ENCODE measurements at places on chromosomes 1 and 21.

DNA sequence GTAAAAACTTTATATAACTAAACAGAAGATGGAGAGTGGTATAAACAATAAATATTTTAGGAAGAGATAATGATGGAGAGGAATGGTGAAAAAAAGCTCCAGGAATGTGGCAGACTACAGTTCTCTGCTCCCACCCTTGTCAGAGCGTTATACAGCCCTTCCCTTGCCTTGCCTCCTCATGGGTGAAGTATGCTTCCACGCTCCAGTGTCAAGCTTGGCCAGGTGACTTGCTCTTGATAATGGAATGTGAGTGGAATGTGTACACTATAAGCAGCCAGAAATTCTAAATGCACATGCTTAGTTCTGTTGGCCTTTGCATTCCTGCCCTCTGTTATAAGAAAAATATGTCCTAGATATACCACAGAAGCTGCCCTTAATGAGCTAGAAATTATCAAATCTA lies 24.7 kb upstream of the POGK start:
- no peak for DNase-seq

DNA sequence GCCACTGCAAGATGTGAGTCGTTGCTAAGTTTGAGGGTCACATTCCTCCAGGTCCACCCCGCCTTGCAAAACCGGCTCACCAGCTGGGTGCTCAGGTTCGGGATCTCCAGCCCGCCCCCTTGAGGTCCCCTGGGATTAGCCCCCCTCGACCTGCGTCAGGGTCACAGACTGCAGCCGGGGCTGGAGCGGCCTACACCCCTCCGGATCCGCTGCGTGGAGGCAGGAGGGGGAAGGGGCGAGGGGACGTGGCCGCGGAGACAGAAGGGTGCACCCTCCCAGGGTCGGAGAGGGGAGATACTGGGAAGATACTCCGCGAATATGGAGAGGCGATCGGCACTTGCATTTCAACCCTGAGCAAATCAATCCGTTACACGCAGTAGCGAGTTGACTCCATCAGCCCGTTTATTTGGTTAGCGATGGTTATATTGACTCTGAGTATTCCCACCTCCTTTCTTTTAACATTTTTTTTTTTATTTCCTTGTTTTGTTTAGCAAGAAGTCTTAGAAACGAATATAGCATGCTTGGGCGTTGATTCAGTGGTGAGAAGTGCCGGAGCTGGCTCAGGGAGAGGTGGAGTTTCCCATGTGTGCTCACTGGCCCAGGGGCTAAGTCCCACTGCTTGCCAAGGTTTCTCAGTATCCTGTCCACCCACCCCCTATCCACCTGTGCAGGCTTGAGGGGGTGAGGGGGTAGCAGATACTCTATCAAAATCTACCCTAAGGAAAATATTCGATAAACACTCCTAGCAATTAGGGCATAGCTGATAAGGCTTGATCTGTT lies 997 bp downstream of the IFNAR2 start:
- no peak for DNase-seq

- no peak for DNase-seq
Observed at GRCh38 chr21:28294051-28294450, 698.6 kb downstream of the LTN1 start.

GRCh38 chr1:84722794-84723193 lies 32.5 kb upstream of the SSX2IP start:
- DNase-seq, result no peak

GRCh38 chr1:182169203-182169602 lies 107.7 kb upstream of the ZNF648 start:
- DNase-seq, result no peak

- DNase-seq, result no peak
Observed at GRCh38 chr1:210882414-210883221, 251.3 kb downstream of the KCNH1 start.

DNA sequence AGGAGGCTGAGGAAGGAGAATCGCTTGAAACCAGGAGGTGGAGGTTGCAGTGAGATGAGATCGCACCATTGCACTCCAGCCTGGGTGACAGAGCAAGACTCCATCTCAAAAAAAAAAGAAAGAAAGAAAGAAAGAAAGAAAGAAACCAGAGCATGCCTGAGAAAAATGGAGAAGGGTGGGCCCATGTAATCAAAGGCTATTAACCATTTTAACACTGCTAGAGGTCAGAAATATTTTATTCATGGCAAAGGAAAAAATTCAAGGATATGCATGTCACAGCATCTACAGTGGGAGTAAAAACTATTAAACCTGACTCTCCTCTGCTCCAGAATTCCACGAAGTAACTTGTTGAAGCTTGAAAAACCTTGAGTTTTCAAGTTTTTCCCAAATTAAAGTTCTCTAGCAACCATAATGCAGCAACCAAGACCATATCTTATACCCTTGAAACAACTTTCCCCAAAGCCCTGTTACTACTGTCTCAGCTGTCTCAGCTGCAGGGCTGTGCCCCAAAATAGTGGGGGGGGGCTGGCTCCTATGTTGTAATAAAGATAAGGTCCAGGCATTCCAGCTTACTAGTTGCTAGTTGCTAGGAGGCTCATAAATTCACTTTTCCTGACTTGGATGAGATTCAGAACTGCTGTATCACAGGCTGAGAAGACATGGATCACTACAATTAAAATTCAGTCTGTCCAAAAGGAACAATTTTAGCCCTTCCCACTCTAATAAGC lies 112.9 kb upstream of the SOD1 start:
- no peak for DNase-seq

DNA sequence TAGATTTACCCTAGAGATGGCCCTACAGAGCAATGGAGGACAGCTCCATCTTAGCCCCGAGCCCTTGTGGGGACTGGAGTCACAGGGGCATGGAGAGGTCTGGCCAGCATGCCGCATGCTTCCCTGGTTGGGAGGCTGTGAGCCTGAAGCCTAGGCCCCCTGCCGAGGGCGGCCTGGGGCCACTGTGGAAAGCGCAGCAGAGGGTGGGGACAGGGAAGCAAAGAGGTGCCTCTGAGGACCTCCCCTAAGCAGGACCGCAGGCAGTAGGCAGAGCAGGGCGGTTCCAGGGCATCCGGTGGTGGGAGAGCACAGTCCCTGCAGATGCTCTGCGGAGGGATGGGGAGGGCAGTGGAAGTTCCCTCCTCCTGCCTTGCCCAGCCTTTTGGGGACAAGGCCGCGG lies 26.5 kb upstream of the PEF1 start:
- no peak for DNase-seq

GRCh38 chr1:2376261-2376741 lies 15.1 kb downstream of the MORN1 start:
- DNase-seq, result no peak

DNA sequence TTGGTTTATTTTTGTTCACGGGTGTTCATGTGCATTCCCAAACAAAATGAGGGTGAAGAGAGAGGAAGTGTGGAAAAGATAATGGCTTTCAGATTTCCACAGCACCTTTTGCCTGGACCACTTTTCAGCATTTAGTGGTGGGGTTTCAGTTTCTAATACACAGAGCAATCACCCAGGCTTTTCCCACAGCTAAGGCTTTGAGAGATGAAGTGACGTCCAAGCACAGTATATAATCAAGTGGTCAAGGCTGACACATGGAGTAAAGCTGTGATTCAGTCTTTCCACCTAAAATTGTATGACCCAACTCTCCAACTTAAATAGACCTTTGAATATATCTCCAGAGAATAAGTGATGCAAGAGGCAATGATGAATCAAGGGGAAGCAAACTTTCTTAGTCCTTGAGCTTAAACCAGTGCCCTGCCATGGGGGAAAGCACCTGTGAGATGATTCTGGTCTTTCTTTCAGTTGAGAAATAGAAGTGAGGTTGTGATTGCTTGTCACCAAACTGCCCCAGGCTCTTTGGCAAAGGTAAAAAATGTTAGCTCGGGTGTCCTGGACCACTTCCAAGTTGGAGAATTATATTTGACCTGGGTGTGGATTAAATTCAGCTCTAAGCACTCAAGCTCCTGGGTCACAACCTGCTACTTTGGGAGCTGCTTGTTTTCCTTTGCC lies 2.4 kb upstream of the PIK3R3 start:
- DNase-seq, result no peak

GRCh38 chr1:204619721-204620120 lies 65.8 kb downstream of the LRRN2 start:
- DNase-seq, result no peak

GRCh38 chr1:224482619-224483018 lies 48.0 kb upstream of the WDR26 start:
- DNase-seq, result no peak

DNA sequence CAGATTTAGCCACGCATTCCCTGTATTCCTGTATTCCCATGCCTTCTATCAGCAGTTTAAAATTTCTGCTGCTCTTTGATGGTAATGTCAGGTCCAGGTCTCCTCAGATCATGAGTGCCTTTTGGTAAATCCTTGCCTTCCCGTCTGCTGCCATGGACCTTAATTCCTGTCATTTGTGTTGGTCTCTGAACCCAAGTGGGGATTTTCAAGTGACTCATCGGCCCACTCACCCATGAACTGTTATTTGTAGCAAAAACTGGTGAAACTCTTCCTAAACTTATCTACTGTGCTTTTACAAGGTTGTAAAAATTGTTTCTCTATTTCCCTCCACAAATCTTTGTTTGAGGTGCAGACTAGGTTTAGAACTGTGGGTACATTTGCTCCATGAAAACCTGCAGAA lies 47.4 kb downstream of the ACTN2 start:
- no peak for DNase-seq

DNA sequence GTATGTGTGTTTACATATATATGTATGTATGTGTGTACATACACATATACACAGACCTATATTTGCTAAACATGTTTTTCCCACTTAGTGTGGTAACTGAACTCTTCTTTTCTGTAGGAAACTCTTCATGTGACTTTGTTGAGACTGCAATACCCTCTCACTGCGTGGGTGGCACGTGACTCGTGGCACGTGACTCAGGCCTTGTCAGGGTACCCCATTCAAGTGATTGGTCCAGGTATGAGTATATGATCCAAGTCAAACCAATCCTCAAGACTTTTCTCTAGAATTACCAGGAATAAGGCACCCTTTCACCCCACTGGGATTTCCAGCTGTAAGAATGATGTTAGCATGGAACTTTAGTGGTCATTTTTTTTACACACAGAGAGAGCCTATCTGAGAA lies 149.2 kb upstream of the KCNK2 start:
- no peak for DNase-seq

DNA sequence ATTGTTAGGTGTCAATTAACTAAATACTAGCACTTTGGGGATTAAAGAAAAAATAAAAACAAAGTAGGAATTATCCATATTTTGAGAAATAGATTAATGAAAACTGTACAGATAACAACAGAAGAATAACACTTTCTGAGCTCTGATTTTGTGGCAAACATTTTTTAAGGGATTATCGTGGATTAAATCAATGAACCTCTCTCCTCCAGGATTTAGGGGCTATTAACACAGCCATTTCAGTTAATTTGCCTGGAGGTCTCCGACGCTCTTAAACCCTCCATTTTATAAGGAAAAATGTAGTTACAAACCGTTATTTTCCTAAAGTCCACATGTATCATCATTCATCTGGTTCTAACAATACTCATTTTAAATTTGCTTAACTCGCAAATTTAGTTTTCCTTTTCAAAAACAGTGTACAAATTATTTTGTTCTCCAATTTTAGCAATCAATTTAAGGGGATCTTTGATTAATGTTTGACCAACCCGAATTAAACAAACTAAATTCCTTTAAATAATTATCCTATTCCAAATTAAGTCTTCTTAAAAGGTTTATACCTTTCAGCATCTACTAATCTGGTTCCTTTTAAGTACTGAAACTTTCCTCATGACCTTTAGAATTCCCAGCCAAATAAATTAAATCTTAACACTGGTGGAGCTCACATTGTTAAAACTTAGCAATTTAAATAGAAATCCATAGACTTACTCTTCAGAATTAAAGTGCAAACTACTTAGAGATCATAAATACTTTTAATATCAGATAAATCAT lies 30.7 kb upstream of the RNF187 start:
- DNase-seq, result no peak

DNA sequence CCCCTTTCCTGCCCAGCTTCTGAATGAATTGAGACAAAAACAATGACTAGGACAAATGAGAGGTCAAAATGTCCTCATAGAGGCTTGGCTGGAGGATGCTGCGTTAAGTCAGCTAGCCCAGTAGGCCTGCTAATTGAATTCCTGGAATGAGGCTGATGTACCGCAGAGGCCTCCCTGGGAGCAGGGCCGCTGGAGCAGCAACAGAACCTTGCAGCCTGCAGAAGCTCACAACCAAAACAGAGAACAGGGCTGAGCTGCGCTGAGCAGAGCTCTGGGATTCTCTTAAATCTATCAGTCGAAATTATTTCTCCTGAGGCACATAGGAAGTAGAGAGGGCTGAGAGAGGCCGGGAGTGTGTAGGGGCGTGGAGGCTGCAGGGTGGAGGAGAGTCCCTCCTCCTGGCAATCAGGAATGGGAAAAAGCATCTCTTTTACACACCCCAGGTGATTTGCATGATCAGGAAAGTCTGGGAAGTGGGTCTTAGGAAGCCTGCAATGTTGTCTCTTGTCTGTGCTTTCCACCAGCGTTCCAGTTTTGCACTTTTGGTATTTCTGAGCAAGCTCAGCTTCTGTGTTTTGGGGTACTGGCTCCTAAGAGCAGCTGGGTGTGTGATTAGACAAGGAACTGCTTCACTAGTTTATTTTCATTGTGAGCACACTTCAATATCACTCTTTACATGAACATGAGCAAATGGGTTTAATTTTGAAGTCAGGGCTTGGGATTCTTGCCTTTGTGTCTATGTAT lies 66.5 kb downstream of the RYR2 start:
- no peak for DNase-seq

DNA sequence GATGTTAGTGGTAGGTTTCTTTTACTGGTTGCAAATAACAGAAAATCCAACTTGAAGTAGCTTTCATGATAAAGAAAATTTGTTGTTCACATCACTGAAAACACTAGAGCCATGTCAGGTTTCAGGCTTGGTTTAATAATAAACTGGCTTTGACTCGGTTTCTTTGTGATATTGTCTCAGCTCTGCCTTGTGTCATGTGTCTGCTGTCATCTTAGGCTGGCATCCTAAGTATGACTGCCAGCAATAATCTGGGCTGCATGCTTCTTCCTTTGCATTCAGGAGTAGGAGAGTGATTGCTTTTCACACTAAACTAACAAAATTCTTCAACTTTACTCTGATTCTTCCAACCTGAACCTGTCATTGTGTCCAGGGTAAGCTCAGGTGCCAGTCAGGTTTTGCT lies 474.0 kb upstream of the B3GALT2 start:
- no peak for DNase-seq

GRCh38 chr1:92346866-92347640 lies 48.2 kb downstream of the RPAP2 start:
- DNase-seq, result no peak

GRCh38 chr1:89453123-89453972 lies 71.3 kb upstream of the LRRC8B start:
- no peak for DNase-seq

GRCh38 chr1:17520041-17520440 lies 19.5 kb upstream of the ARHGEF10L start:
- DNase-seq, result no peak

- DNase-seq, result no peak
Observed at GRCh38 chr1:26900815-26901511, 696 bp upstream of the GPATCH3 start.
